SJSA1 (cell line): ENCODE measurements at places on chromosomes 12 and 14.
A peak's percentile ranks its signal among the peaks of the same experiment; 100 is the strongest.

DNA sequence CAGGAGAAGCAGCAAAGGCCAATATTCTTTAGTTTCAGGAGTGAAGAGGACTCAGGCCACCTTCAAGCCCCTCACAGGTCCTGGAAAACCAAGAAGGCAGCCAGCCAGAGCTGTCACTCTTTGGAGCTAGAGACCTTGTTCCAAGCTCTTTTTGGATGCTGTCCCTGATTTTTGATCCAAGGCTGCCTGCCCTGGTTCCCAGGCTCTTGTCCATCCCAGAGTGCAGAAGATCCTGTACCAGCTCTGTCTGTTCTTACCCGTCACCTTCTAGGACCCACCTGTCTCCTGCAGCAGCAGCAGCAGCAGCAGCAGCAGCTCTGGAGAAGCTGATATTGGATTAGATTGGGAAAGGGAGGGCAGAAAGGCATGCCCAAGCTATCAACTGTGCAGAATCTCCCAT, 157.1 kb upstream of the NEDD1 start:
- DNase-seq = no peak

DNA sequence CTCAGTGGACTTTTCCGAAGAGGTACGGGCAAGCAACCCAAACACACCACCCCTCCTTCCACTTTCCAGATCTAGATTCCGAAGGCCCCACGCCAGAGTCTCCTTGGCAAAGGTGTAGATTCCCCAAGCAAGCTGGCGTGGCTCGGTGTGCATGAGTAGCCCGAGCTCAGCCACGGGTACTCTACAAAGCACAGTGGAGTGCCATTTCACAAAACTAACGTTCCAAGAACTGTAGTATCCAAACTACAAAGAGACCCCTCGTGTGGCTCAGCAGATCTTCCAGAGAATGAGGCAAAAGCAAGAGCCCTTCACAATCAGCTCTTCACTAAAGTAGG, 72.1 kb downstream of the FOXN3 start:
- no peak for DNase-seq

GRCh38 chr12:54654926-54655325, 6.8 kb upstream of the DCD start:
- DNase-seq = no peak

GRCh38 chr12:13454991-13455777, 258.7 kb downstream of the EMP1 start:
- DNase-seq = no peak

DNA sequence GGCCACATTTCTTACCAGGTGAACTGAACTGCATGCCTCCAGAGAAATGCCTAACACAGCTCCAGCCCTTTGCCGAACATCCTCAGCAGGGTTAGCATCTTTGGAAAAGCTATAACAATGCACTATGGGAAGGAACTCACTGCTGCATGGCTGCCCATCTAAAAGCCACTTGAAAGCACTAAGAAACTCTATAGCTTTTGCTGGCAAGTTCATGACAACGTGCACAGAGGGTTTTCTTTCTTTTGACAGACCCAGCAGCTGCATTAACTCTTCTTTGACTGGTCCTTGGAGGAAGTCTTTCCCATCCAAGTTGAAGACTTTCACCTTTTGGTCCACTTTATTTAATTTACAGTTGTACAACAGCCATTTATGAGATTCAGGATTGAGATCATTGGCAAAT, 5.3 kb downstream of the TRMT5 start:
- DNase-seq = no peak

DNA sequence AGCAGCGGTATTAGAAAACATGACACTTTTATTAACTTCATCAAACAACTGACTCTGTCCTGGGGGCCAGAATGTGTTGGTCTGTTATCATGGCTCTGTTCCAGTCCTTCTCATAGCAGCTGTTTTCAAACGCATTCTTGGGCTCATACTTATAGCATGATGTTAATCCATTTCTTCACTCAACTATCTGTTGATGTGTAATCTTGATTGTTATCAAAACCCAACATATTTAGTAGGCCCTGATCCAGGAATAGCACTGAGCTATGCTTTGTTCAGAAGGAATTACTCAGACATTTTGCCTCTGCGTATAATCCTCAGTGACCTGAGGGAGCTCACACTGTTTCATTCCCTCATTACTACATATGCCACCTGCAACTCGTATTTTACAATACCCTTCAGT, 315.9 kb downstream of the BMP4 start:
- no peak for DNase-seq

- DNase-seq = no peak
Observed at GRCh38 chr14:90191154-90191553, 65.2 kb upstream of the PSMC1 start.

- no peak for DNase-seq
Observed at GRCh38 chr12:94875525-94875924, 128.0 kb downstream of the NDUFA12 start.

DNA sequence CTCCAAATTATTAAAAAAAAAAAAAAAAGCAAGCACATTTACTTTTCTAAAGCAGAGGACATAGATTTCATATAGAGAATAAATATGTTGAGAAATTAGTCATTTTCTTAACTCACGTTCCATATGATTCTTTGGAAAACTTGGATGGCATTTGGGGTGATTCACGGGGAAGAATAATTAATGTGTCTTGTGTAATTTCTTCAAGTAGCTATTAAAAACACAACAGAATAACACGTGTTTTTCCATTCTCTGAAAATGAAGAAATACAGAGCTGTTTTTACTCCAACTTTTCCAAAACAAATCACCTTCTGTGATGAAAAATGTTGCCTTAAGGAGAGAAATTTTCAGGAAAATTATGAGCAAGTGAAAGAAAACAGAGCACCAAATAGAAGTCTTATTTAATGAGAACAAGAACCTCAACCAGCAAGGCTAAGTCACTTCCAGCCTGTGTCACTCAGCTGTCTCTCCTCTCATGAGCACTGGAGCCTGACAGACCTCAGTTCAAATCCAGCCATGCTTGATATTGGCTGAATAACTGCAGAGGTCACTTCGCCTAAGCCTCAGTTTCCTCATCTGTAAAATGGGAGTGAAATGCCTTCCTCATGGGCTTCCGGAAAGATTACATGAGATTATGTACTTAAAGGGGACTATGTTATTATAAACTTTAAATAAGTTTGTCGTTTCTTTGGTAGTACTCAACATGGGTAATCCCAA, 42.8 kb upstream of the NUAK1 start:
- DNase-seq = no peak

DNA sequence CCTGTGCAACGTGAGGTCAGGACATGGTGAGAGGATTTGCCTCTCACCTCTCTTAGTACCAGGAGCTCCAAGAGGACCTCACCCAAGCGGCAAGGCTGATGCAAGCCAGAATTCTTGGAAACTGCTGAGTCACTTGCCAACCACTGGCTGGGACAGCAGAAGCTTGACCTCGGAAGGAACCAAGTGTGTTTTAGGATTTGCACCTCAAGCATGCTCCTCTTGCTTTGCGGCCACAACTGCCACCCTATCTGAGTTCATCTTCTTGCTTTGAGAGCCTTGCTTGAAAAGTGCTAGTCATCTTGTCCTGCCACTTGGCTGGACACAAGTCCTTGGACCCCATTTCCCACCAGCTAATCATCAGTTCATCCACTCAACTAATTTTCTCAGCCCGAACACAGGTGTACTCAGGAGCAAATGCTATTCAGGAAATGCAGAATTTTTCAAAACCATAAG, 195.8 kb downstream of the SLC25A21 start:
- DNase-seq = no peak

- DNase-seq = peak; percentile 25
Observed at GRCh38 chr12:123478762-123479161, 20.8 kb downstream of the SNRNP35 start.

DNA sequence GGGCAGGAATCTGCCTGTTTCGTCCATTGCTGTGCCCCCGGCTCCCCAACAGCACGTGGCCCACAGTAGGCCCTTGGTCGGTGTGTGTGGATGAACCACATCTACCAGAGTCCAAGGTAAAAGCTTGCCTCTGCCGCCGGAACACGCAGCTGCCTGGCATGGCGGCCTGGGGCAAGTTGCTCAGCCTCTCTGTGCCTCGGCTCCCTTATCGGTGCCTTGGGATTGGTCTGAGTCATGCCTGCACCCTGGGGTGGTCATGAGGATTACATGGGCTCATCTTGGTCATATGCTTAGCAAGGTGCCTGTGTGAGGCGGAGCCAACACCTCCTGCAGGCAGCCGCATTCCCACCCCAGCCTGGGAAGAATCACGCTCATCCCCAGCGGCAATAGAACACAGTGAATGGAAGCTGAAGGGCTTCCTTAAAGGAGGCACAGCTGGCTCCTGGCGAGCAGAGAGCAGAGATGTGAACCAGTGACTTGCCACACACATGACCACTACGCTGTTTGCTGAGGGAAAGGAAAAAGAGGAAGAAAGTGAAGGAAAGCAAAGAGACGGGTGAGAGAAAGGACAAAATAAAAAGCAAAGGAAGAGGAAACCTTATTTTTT, 5.5 kb upstream of the SCARB1 start:
- no peak for DNase-seq

DNA sequence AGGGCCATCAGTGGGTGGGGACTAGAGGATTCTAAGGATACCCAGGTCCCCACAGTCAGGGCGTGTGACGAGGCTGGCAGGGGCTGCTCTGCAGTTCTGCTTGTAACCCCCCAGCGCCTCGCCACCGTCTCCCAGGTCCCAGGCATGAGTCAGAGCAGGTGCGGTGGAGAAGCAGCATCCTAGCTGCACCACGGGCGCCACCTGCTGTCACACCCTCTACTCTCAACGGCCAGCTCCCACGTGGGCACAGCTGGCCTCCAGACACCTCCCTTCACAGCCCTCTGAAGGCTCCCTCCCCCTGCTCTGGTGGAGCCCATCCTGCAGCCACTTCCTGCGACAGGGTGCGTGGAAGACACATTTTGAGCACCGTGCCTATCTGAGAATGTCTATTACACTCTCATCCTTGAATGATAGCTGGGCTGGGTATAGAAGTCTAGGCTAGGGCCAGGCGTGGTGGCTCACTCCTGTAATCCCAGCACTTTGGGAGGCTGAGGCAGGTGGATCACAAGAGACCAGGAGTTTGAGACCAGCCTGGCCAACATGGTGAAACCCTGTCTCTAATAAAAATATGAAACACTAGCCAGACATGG, 6.9 kb upstream of the NUDT14 start:
- no peak for DNase-seq

- no peak for DNase-seq
Observed at GRCh38 chr14:64544607-64545312, 4.2 kb downstream of the HSPA2 start.

GRCh38 chr12:6341417-6342139, at the start of gene TNFRSF1A:
TNFRSF1A (minus strand) TSS chr12:6342076; CDS start chr12:6341814, 262 bp downstream.
- peak; percentile 74 for DNase-seq

DNA sequence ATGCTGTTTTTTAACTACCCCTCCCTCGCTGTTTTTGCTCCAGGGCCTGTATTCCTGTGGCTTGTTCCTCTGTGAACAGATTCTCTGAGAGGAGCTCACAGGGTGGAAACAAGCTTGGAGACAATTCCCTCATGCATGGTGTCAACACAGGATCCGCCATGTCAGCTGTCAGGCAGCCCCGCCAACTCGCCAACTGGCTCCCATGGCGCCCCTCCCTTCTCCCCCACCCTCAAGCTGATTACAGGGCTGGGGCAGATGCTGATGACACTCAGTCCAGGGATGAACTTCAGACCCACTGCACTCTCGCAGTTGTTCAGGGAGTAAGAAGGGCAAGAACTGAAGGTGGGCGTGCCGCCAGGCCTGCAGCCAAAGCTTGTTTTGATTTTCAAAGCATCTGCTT, 229.9 kb downstream of the NTF3 start:
- no peak for DNase-seq

DNA sequence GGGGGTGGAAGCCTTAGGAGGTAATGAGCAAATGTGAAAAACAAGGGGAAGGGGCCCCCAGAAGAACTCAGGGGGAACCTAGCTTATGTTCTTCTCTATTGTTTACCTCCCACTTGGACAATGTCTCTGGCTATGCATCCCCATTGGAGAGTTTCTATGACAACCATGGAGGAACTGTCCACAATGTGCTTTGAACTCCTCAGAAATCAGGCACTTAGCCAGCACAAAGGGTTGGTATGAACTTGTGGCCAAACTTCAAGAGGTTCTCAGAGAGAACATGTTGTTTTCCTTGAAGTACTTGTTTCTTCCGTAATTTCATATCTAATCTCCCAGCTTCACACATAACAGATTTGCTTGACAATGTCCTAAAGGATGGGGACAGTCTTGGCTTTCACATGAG, 202.8 kb upstream of the PELI2 start:
- DNase-seq = no peak

- no peak for DNase-seq
Observed at GRCh38 chr12:53502331-53502730, 1.2 kb downstream of the TARBP2 start.

DNA sequence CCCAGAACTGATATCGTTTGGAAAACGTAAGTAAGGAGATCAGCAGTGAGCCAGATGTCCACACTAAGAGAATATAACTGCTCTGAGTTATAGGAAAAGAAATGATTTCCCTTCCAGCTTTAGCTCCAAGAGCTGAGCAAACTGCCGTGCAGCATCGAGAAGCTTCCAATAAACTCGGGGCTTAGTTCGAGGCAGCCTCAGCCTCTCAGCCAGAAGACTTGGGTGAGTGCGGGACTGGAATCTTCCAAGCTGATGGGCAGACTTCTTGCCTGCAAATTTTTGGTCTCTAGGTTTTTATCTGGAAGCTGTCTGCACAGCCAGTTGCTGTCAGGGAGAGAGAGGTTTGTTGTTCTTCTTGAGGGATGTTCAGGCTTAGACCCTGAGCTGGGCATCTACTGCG, 196.1 kb downstream of the PHETA1 start:
- DNase-seq = no peak

GRCh38 chr12:100794441-100795173, at the start of gene ANO4:
ANO4 (plus strand) TSS chr12:100794776; CDS start chr12:100901786, 107,010 bp downstream.
- DNase-seq = no peak
